ENCODE measurements at places on chromosomes 2 and 18.

GRCh38 chr18:26134107-26134506, 438 bp downstream of the PSMA8 start:
- DNase-seq, result no peak

DNA sequence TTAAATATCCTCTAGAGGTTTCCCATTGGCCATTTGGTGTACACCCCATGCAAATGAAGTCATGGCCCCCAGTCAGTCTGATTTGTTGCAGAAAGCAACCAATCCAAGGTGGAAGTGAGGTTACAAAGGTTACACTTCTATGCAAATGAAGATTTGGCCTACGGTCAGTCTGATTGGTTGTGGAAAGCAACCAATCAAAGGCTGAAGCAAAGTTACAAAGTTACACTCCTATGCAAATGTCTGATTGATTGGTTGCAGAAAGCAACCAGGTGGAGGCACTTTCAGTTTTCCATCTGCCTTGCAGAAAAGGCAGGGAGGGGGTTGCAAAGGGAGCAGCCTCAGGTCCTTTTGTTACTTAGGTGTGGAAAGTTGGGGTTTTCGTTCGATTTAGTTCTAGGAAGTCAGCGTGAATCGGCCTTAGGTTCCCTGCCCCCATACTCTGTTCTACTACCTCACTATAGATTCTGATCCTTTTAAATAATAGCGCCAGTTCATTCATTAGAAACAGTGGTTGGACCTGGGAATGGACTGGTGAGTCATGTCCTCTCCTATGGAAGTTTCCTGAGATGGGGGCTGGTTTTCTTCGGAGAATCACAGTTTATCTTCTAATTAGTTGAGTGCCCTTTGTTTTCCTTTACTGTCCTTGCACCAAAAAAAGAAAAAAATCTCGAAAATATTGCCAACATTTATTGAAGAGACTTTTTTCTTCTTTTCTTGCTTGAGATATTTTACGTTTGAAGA, 279.5 kb downstream of the AGAP1 start:
- DNase-seq, result no peak

DNA sequence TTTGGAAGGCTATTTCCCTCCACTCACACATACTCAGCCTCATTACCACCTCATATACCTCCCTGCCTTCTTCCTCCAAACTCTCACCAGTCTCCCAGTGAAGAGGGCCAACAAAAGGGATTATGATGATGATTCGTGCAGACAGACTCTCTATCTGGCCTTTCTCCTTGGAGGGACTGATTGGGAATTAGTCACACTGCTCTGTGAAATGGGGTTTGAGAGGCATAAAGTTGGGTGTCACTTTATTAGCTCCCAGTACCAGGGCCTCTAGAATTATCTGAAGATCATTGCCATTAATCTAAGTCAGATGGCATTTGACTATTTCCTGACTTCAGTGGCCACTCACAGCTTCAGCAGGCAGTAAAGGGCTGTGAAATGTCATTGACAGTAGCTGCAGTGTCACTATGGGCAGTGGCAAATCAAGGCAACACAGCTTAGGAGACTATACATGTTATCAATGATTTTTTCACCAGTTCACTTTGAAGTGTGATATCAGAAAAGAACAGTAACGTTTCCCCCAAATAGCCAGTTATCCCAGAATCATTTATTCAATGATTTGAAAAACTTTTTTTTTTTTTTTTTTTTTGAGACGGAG, 17.4 kb downstream of the CNRIP1 start:
- no peak for DNase-seq

DNA sequence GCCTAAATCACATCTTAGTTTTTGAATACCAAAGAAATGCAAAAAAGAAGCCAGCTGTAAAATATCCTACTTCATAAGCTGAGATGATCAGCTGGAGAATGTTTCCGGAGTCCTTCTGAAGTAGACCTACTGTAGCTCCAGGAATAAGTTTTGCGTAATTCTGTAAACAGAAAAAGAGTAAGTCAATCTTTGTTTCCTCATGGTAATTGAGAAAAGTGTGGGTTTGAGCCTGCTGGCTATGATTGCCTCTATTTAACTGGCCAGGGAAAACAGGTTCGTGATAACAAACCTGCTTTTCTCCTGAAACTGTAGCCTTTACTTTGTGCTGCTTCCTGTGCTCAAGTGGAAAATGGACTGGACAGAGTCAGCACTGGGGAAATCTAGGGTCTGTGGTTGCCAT, 58.2 kb downstream of the ITGB6 start:
- no peak for DNase-seq

GRCh38 chr2:166297951-166298350, 77.8 kb downstream of the SCN9A start:
- no peak for DNase-seq

- no peak for DNase-seq
Observed at GRCh38 chr2:190197143-190197720, 122.4 kb downstream of the HIBCH start.
